GM12891 (cell line): ENCODE measurements at places on chromosomes 1 and 21.

DNA sequence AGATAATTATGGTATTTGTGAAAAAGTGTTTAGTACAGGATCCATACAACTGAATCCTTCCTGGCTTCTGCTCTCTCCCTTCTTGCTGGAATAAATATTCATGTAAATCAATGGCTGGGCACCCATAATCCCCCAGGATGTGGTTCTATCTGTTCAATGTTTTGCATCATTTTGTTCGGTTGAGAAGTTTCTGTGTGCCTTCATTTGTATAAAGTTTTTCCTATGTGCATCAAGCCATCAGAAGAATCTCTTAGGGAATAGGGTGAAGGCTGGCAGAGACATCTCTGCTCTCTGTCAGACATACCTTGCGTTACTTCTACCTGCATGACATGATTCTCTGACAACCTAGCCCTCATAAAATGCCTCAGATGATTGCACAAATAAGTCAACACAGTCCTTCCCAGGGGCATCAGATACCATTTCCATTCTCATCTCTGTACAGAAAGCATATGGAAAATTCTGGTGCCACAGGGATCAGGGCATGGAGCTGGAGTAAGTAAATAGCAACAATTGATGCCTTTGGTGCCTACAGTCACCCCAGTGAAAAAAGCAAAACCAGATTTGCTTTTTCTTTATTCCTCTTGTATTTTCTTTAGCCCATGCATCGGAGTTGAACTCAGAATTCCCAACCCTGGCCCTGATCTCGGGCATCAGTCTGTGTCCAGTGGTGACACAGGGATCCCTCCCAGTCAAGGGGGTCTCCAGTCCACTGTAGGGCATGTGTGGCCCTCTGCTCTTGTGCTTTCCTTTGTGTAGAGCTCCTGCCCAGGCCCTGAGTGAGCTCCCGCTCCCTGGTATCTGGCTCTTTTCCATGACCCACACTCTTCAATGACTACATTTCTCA is 39.7 kb upstream of the ATP1A1 start:
- DNase-seq: no peak

DNA sequence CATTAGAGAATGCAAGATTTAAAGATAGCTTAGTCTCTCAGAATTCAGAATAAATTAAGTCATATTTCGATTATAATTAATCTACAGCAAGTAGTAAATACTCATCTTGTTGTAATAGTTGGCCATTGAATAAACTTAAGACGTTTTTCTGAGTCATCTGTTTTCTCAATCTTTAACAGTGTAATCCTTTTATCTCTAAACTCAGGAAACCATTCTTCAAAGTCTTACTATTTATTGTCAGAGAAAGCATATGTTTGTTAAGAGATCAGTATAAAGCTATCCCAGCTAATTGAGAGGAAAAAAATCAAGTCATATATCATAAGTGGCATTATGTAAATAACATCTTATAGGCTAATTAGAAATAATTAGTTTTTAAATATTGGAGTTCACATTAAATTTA is 201.2 kb upstream of the ADAMTS5 start:
- DNase-seq: no peak

- DNase-seq: no peak
Measured at GRCh38 chr1:48540587-48540986, 68.6 kb upstream of the SPATA6 start.

GRCh38 chr1:41741244-41741643 is 177.5 kb downstream of the HIVEP3 start:
- DNase-seq: no peak

GRCh38 chr1:207333009-207333600 is 11.6 kb downstream of the CD55 start:
- no peak for DNase-seq

- DNase-seq: no peak
Measured at GRCh38 chr1:158105352-158106095, 75.2 kb upstream of the CD1D start.

DNA sequence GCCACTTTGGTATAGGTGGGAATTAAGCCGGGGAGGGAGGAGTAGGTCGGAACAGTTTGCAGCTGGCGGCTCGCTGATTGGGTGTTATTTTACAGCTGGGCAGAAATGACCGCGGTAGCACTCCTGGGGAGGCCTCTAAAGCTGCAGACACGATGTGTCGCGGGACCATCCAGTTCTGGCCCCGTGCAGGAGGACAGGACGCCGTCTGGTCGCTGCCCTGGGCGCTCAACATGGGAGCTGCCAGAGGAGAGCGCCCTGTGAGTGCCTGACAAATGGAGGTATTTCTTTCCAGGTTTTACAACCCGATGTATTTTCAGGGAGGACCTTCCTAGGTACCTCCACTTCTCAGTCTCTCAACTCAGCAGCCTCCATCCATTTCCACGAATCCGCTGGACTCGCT is 46.2 kb downstream of the CDC7 start:
- DNase-seq: no peak

GRCh38 chr1:247211339-247211738 is 39.5 kb upstream of the ZNF124 start:
- DNase-seq: no peak

DNA sequence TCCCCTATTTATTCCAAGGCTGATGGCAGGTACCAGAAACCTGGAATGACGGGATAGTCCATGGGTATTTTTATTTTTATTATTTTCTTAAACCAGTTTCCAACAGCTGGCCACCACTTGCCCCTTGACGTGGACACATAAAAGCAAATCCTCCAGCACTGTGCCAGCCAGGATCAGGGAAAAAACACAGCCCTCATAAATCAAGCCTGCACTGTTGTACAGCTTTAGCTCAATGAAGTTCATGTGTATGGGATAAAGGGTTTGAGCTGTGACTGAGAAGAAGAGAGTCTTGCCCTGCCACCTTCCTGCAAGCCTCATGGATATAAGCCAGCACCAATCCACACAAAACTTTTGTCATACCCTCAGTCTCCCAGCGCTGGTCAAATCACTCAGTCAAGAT is 303.8 kb upstream of the SPAG17 start:
- no peak for DNase-seq

GRCh38 chr1:113434874-113435175 is 44.5 kb downstream of the MAGI3 start:
- no peak for DNase-seq

DNA sequence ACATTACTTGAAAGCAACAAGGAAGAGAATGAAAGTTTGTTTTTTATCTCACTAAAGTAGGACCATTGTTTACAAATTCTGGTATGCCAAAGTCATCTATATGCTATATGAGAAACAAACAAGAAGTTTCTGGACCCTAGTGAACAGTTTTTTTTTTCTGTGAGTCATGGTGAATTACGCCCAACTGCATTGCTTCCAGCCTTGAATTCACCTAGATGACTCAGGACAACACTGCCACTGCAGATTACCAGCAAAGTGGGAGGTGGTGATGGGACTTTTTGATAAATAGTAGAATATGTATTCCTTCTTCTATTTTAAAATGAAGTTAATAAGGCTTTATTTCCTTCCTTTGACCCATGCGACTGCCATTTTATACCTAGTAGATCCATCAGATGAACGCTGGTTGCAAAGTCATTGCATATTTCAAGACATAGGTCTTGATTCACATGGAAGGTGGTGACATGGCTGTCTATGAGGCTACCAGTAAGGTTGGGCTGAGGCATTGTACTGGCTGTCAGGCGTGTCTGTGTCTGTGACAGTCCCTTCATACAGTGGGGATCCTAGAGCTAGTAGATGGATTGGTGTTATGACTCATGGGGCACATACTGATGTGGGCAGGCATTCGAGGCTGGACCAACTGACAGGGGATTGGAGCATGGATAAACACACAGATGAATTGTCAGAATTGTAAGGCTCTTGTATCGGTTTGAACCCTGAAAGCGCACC is 49.1 kb upstream of the APOBEC4 start:
- DNase-seq: no peak

- no peak for DNase-seq
Measured at GRCh38 chr1:162324396-162324795, 52.3 kb downstream of the SPATA46 start.

DNA sequence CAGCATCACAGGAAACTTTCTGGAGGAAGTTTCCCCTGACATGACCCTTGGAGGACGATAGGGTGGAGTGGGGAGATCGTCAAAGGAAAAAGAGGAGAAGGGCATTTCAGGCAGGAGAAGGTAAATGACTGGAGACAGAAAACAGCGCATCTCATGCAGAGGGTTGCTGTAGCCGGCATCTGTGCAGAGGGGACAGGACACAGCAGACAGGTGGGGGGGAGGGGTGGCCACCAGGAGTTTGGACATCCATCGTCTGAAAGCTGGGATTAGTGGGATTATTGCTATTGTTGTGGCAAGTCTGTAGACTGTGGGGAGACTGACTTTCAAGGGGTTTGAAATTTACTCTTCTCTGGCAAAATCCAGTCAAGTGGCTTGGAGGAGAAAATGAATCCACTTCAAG is 463.9 kb downstream of the OMA1 start:
- no peak for DNase-seq
